ENCODE measurements at places on chromosomes 11 and 22.

- DNase-seq, result no peak
Observed at GRCh38 chr11:65459552-65459951, 37.0 kb downstream of the NEAT1 start.

- DNase-seq, result no peak
Observed at GRCh38 chr22:36003972-36004674, 24.5 kb downstream of the RBFOX2 start.

GRCh38 chr11:35617687-35618496 lies at the start of gene FJX1:
FJX1 (plus strand) TSS chr11:35618460; CDS start chr11:35618637, 177 bp downstream.
- no peak for DNase-seq

DNA sequence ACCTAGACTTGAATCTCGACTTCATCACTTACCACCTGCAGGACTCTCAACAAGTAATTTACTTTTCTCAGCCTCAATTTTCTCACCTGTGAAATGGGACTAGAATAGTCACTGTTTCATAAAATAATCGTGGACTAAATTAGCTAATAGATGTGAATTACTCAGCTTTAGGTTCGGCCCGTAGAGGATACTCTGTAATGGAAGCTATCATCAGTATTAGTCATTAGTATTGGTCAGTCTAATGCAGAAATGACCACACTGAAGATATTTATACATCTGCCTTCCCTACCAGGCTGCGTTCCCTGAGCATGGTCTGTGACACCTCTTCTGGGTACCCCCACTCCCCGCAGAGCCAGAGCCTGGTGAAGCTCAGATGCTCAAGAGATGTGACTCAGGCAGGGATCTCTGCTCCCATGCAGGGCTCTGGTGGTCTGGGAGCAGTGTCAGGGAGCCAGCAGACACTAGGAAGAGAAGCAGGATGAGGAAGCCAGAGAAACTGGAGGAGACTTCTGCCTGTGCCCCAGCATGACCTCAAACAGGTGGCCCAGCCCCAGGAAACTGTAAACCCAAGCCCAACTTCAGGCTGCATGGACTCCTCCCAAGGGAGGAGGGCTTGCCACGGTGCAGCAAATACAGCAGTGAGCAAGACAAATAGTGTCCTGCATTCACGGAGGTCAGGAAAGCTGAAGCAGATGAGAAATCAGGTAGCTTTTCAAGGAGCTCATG lies 88.0 kb upstream of the E2F8 start:
- DNase-seq, result no peak

GRCh38 chr22:49404576-49405241 lies 423.0 kb downstream of the BRD1 start:
- DNase-seq, result no peak

DNA sequence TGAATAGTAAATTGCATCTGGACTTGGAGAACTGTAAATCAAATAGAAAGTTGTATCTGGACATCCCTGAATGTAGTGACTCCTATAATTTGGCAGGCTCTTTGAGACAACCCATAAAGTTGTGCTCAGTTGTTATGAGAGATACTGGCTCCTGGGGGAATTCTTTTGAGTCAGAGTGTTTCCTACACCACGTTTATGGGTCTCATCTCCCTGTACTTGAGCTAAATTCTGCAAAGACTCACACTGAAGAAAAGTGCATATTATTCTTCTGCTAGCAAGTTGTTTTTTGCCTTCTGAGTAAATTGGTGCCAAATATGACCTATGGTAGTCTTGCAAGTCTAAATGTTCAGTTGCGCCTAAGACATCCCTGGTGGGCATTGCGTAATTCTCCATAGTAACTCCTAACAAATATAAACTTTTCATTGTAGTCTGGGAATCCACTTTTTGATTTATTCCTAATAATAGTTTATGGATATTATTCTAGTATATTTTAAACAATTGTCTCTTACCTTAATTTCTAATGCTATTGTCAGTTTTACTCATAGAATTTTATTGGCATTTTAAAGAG lies 5.0 kb downstream of the ZNF215 start:
- no peak for DNase-seq

GRCh38 chr11:86934582-86934900 lies 20.7 kb downstream of the FZD4 start:
- DNase-seq, result no peak

DNA sequence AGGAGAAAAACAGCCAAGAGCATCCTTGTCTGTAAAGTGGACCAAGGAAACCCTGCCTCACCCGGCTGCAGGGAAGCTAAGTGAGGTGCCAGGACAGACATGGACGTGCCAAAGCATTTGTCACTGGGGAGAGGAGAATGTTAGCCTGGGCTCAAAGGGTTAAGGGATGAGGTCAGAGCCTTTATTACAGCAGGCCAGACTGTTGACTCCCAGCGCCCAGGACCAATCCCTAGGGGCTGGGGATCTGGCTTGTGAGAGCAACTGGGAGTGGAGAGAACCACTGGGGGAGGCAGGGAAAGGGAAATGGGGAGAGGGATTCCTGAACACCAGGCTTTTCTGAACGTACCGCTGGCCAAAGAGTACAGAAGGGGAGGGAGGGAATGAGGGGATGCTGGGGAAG lies 2.6 kb downstream of the CHRM1 start:
- DNase-seq, result no peak

GRCh38 chr11:75627906-75628668 lies 40.8 kb downstream of the MAP6 start:
- DNase-seq, result no peak

DNA sequence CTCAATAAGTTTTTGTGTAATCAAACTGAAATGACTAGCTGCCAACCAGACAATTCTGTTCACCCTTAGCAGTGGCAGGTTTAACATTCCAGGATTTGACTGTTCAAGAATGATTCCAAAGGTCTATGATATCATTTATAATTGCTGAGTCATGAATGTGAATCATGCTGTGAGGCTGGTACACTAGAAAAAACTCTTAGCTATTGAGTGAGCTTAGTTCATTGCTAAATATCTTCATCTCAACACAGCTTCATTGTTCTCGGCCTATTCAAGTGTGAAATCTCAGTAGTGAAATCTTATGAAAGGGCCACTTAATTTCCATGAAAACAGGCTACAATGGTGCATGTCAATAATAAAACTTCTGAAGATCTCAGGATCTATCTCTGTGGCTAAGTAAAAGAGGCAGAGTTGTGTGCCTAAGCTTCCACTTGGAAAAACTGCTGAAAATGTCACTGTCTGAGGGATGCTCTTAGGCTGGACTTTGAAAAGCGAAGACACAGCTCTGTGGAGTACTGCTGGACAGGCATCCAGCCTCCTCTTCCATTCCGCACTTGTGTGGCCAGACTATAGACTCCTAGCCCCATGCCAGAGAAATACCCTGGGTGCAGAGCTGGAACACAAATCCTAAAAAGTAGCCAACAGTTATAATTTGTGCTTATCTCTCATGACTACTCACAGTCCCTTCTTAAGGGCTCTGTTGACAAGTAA lies 12.8 kb downstream of the AQP11 start:
- no peak for DNase-seq

GRCh38 chr11:34379079-34379478 lies 21.3 kb upstream of the ABTB2 start:
- no peak for DNase-seq

DNA sequence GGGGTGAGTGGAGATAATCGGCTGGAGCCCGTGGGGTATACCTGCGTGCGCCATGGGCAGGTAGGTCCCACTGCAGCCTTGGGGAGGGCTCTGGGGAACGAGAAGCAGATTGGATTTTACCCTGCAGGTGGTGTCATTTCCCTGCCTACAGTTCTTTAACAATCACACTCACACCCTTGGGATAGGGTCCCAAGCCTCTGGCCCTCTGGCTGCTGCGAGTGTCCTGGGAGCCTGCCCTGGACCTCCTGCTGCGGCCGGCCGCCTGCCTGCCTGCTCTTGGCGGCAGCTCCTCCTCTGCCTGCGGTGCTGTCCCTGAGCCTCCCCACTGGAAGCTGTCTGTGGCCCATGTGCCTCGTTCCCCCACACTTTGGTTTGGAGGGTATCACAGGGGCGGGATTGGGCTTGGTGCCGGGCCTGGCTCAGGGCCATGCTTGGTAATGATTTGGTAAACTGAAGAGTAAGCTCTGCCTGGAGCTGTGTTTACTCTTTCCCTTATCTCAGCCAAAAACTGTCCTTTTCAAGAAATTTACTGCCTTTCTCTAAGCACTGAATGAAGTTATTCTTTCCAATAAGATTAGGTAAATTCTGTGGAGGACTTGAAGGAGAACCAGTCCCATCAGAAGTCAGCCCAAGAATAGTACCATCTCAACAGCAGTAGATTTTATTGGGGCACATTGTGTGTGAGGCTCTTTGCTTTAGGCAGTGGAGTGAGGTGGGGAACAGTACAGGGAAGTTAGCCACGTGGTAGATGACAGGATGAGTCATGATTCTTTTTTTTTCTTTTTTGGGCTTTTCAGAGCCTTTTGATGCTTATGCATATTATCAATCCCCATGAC lies 53.7 kb downstream of the TBC1D22A start:
- DNase-seq, result no peak

DNA sequence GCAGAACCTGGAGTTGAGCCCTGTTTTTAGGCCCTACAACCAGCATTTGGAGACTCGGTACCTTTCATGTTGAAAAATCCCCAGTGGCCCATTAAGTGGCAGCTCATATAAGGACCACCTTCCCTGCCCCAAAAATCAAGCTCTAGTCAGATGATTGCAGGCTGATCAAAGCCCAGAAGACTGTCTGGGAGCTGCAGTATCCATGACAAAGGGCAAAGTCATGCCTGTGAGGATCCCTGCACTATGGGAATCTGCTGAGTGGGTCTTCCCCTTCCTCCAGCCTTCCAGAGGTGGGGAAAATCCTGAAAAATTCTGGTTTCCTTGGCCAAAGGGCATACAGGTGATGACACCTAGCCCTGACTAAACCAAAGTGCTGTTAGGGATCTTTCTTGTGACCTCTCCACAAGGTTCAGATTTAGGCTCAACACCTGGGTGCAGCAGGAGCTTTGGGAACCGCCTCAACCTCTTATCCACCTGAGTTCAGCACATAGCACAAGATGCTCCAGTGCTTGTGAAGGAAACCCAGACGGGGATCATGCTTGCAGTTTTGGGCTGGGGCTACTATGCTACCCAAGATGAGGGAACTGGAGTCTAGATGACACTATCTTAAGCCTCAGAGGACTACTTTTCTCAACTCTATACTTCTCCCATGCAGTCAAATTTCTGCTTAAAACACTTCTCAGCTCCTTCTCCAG lies 1.2 kb upstream of the TRIM3 start:
- DNase-seq, result no peak

DNA sequence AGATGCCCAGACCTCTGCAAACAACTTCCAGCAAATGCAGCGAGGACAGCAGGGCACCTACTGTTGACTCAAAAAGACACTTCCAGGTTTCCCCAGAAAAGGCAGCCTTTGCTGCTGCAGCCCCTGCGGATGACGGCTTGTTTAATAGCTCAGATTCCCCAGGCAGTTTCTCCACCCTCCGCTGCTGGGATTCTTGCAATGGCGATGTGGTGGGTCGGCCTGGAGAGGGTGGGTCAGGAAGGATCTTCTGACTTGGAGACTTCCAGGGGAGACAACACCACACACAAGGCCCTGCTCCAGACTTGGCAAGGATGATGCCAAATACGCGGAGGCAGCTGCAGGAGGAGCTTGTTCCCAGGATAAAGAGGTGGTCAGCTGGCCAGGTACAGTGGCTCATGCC lies 17.9 kb upstream of the TREH start:
- DNase-seq, result no peak

- no peak for DNase-seq
Observed at GRCh38 chr11:75562836-75563484, 907 bp downstream of the SERPINH1 start.

DNA sequence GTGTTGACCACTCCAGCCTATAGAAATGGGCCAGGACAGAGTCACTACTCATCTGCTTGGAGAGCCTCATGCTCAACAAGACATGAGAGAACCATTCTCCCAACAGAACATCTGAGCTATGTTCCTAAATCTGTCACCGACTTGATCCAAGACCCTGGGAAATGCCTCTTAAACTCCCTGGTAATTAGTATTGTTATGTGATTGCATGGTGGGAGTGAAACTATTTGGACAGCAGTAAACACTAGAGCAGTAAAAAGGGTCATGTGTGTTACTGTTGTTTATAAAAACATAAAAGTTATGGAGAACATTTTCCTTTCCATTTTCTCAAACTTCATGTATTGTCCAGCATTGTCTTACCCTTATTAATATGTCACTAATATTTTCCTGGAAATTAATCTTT lies 369.8 kb upstream of the FAT3 start:
- no peak for DNase-seq

DNA sequence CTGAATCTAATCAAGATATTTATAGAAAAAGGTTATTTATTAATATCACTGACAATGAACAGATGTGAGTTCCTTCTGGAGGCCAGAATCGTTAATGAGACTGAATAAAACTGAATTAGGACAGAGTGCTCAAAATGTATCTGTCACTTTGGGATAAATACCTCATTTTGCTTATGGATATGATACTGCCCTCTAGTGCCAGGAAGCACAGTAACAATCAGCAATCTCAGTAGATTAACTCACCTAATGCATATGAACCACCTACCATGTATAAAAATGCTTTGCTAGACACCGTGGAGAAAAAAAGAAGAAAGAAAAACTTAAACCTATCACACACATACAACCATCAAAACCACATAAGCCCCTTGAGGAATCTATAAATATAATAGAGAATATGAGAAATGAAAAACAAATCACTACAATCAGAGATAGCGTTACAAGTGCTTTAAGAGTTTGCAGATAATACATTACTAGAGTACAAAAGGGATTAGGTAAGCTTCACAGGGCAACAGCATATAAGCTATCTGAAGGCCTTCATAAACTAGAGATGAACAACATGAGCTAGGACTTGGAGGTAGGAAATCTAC lies 117.4 kb downstream of the SGSM3 start:
- DNase-seq, result no peak

- no peak for DNase-seq
Observed at GRCh38 chr11:27423125-27423524, 49.5 kb downstream of the LGR4 start.

GRCh38 chr11:110805756-110806155 lies 93.5 kb upstream of the ARHGAP20 start:
- DNase-seq, result no peak

GRCh38 chr22:46122980-46123693 lies 27.2 kb upstream of the PPARA start:
- no peak for DNase-seq

DNA sequence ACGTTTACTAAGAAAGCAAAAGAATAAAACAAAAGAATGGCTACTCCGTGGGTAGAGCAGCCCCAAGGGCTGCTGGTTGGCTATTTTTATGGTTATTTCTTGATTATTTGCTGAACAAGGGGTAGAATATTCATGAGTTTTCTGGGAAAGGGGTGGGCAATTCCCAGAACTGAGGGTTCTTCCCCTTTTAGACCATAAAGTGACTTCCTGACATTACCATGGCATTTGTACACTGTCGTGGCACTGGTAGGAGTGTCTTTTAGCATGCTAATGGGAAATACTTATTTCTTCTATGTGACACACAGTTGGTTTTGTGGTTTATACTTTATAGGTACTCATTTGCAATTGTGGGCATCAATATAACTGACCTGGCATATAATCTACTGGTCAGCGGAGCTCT lies 56.3 kb downstream of the SLN start:
- DNase-seq, result no peak
